ENCODE measurements at places on chromosomes 2 and 18. TPM values are rescaled to one million over a fixed set of nuclear protein-coding genes. Genes with fewer than 3 reads are reported as not detected.

The CTAGE1 gene
- total RNA-seq, result not detected

The APOB gene
- 0.35 TPM for total RNA-seq

The TCF23 gene
- total RNA-seq, result 0.35 TPM

The ZSWIM2 gene
- total RNA-seq, result not detected

The FSHR gene
- total RNA-seq, result 0.31 TPM

The SLC30A3 gene
- total RNA-seq, result 0.18 TPM

The TMEM247 gene
- total RNA-seq, result not detected

The UGT1A4 gene
- not detected for total RNA-seq

The CHRNG gene
- 77.7 TPM for total RNA-seq

The RNF125 gene
- 7.3 TPM for total RNA-seq

The ACADL gene
- 5.2 TPM for total RNA-seq

The BCL2 gene
- total RNA-seq, result 19.8 TPM

The SPR gene
- 4.6 TPM for total RNA-seq

The SIX3 gene
- total RNA-seq, result not detected

The COX5B gene
- 325 TPM for total RNA-seq

The MXD1 gene
- 2.7 TPM for total RNA-seq

The NRBP1 gene
- total RNA-seq, result 65.9 TPM

The ELOA2 gene
- total RNA-seq, result not detected

The METAP1D gene
- 8.7 TPM for total RNA-seq

The C2orf80 gene
- total RNA-seq, result not detected

The MTERF4 gene
- 28.6 TPM for total RNA-seq

The REG1A gene
- total RNA-seq, result not detected

The ASTL gene
- 0.09 TPM for total RNA-seq

The WDR75 gene
- 39.6 TPM for total RNA-seq

The ABCG8 gene
- total RNA-seq, result not detected

The LRRTM4 gene
- total RNA-seq, result 2.3 TPM

The BIN1 gene
- total RNA-seq, result 725 TPM

The TSPYL6 gene
- 0.04 TPM for total RNA-seq

The TEKT4 gene
- total RNA-seq, result not detected

The FKBP7 gene
- 69.3 TPM for total RNA-seq

The FAM136A gene
- total RNA-seq, result 39.7 TPM

The SP140 gene
- 0.22 TPM for total RNA-seq

The RSAD2 gene
- total RNA-seq, result 3.3 TPM

The NGEF gene
- total RNA-seq, result 1.5 TPM

The POTEJ gene
- 0.04 TPM for total RNA-seq

The VWC2L gene
- total RNA-seq, result not detected

The CFAP65 gene
- not detected for total RNA-seq

The RAMP1 gene
- 41.5 TPM for total RNA-seq

The NETO1 gene
- 0.09 TPM for total RNA-seq

The GALNT3 gene
- total RNA-seq, result 0.49 TPM

The LHCGR gene
- 0.44 TPM for total RNA-seq

The CD8B2 gene
- total RNA-seq, result 0.09 TPM

The LTBP1 gene
- 57.9 TPM for total RNA-seq

The XDH gene
- under 0.01 TPM for total RNA-seq

The TEX44 gene
- not detected for total RNA-seq

Measured in muscle of leg (tissue), 16 donors.